Keratinocyte (primary cell): ENCODE measurements at places on chromosomes 6 and 20.

- DNase-seq: no peak
These were observed 488.4 kb upstream of the MMS22L start for GRCh38 chr6:97771372-97771771.

DNA sequence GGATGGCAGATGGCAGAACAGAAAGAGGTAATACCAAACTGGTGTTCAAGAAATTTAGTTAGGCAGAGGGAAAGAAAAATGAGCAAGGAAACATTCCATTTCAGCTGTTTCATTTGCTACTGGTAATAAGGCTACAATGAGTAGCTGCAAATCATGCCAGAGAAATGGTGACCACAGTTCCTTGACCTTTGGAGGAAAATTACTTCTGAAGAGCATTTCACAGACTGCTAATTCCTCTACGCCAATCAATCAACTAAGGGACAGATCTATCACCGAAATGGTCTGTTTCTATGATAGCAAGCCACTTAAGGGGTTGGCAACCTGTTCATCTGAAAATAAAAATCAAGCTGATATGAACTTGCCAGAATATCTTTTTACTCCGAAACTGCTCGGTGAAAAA, 119.5 kb downstream of the PTPRK start:
- DNase-seq: no peak

GRCh38 chr6:162773996-162774395, 46.2 kb downstream of the PACRG start:
- no peak for DNase-seq

GRCh38 chr6:12504325-12504966, 212.1 kb upstream of the PHACTR1 start:
- DNase-seq: no peak

GRCh38 chr6:29399525-29399924, 4.1 kb downstream of the OR12D2 start:
- DNase-seq: no peak

DNA sequence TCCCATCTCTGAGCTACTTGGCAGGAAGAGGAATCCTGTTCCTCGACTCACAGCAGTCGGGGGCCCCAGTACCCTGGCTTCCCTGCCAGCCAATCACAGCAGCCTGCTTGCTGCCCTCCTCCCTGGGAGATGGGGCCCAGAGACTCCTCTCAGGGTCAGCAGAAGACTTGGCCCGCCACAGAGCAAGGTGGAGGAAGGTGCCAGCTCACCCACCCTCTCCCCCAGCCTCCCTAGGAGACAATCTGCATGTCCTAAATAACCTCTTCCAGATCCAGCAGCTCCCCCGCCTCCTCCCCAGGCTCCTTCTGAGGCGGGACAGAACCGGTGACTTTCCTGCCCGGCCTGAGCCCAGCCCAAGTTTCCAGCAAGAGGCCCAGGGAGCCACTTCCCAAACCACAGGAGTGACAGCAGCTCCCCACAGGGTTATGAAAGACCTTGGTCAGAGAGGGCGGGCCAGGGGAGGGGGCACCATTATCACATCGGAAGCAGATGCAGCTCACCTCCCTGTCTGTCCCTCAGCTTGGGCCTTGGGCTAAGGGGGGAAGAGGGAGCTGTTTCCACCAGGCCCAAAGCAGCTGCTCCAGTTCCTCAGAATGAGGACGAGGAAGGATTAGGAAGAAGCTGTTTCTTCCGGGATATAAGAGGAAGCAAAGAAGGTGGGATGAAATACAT, 2.3 kb downstream of the CCND3 start:
- no peak for DNase-seq

GRCh38 chr6:89596484-89596883, 42.1 kb downstream of the LYRM2 start:
- DNase-seq: no peak

- DNase-seq: no peak
These were observed 10.2 kb downstream of the SLC22A1 start for GRCh38 chr6:160131636-160132296.

DNA sequence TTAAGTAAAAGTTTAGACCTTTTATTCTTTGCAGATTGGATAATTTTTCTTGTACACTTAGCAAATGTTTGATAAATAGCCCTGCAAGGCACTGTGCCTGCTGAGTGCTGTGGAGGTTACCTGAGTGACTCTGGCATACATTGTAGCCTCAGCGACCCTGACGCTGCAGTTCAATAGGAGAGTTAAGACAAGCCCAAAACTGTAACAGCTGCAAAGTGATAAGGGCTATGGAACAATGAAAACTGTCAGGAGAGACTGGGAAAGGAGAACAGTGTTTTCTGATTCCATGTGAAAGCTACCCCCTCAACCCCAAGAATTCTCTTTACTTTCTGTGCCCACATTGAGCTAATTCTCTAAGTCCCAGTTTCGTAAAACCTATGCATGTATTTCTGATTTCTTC, 22.2 kb downstream of the HIVEP1 start:
- DNase-seq: no peak

DNA sequence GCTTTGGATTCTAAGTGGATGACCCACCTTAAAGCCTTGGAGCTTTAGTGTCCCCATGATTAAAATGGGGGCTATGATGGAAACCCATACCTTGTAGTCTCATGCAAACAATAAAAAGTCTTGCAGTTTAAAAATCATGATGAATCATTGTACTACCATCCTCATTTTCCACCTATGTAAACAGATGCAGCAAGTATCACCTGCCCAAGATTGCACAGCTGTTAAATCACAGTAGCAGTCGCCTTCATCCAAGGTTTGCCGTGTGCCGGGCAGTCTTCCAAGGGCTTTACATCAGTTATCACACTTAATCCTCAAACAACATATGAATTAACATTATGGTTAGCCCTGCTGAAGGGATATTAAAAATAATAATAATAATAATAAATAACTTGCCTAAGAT, 210.3 kb downstream of the FOXA2 start:
- no peak for DNase-seq

- DNase-seq: no peak
These were observed 197.3 kb downstream of the NRN1 start for GRCh38 chr6:5809450-5809849.

DNA sequence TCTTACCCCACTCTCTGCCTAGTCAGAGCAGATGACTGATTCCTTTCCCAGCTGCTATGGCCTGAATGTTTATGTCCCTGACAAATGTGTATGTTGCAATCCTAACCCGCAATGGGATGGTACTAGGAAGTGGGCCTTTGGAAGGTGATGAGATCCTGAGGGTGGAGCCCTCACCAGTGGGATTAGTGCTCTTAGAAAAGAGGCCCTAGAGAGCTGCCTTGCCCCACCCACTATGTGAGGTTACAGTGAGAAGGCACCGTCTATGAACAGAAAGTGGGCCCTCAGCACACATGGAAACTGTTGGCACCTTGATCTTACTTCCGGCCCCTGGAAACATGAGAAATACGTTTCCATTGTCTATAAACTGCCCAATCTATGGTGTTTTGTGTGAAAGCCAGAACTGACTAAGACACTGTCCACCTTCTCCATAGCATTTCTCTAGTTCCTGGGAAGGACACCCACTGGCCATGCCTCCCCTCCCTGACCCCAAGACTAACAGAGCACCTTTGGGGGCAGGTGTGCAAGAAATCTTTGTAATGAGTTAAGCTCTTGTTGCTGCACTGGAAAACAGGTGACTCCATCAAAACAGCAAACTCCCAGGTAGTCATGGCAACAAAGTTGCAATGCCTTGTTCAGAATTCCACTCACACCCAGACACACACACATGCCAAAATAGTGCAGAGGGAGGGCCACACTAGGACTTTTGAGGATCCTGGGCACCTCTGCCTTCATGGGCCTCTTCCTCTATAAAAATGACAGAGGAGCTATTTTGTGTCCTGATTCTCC, 16.2 kb downstream of the GABRR2 start:
- DNase-seq: no peak

- no peak for DNase-seq
These were observed 494.2 kb upstream of the JARID2 start for GRCh38 chr6:14751645-14752175.

- DNase-seq: peak; percentile 59
These were observed 121.1 kb downstream of the TRIM27 start for GRCh38 chr6:28802417-28803336.

GRCh38 chr6:157800420-157801237, 22.4 kb upstream of the SNX9 start:
- DNase-seq: no peak

DNA sequence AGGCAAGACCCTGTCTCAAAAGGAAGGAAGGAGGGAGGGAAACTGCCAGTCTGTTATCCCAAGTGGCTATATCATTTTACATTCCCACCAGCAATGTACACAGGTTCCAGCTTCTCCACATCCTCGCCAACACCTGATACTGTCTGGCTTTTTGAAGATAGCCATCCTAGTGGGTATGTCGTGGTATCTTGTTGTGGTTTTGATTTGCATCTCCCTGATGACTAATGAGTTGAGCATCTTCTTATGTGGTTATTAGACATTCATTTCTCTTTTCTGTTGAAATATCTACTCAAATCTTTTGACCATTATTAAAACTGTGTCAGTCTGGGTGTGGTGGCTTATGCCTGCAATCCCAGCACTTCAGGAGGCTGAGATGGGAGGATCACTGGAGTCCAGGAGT, 47.9 kb upstream of the ARID1B start:
- peak; percentile 65 for DNase-seq

DNA sequence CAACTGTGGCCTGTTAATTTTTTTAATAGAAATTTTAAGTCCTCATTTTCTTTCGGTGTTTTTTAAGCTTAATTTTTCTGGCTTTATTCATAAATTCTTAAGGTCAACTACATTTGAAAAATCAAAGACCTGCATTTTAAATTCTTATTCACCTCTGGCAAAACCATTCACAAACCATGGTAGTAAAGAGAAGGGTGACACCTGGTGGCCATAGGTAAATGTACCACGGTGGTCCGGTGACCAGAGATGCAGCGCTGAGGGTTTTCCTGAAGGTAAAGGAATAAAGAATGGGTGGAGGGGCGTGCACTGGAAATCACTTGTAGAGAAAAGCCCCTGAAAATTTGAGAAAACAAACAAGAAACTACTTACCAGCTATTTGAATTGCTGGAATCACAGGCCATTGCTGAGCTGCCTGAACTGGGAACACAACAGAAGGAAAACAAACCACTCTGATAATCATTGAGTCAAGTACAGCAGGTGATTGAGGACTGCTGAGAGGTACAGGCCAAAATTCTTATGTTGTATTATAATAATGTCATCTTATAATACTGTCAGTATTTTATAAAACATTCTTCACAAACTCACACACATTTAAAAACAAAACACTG, 10.1 kb downstream of the HFE start:
- no peak for DNase-seq

DNA sequence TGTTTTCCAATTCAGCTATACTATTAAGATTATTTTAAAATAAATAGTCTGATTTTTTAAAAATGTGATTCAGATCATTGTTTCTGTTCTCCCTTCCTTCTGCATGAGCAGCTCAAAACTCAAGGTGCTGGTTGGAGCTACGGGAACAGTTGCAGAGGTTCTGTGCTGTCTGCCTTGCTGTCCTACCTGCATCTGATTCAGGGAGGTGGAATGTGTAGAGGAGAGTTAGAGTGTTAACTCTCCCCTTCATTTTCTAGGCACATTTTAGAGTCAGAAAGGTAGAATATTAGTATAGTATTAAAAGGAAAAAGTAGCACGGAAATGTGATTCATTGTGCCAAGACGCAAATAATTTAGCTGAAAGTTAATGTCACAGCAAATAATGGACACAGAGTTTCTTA, 188.1 kb upstream of the SLC35B3 start:
- DNase-seq: no peak

DNA sequence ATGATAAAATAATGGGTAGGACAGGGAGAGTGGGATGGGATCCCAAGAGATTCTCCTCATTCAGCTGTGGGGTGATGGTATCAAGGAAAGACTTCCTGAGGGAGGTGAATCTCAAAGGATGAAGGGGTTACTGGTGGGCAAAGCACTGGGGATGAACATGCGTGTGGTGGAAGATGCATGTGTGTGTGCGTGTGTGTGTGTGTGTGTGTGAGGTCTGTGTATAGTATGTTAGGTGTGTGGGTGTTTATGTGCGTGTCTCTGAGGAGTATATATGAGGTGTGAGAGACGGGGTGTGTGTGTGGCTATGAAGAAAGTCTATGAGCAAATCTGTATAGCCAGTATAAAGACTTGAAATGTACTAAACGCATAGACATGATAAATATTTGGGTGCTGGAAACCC, 220.0 kb upstream of the MYLIP start:
- no peak for DNase-seq

- DNase-seq: no peak
These were observed 29.6 kb downstream of the TAB2 start for GRCh38 chr6:149347067-149347466.

DNA sequence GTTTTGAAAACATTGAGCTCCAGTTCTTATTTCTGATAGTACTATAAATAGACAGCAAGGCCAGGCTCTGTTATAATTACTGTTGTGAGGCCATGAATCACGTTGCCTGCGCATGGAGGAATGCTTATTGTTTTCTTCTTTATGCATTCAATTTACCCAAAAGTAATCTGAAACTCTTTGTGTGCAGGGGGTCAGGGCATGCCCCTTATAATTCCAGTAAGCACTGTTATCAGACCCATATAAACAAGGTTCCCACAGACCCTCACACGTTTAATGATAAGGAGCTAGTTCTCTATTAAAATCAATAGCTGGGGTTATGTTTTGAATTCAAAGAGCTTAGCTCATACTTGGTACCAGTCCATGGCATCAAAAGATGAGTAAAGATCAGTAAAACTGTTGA, 174.8 kb upstream of the ARG1 start:
- no peak for DNase-seq

DNA sequence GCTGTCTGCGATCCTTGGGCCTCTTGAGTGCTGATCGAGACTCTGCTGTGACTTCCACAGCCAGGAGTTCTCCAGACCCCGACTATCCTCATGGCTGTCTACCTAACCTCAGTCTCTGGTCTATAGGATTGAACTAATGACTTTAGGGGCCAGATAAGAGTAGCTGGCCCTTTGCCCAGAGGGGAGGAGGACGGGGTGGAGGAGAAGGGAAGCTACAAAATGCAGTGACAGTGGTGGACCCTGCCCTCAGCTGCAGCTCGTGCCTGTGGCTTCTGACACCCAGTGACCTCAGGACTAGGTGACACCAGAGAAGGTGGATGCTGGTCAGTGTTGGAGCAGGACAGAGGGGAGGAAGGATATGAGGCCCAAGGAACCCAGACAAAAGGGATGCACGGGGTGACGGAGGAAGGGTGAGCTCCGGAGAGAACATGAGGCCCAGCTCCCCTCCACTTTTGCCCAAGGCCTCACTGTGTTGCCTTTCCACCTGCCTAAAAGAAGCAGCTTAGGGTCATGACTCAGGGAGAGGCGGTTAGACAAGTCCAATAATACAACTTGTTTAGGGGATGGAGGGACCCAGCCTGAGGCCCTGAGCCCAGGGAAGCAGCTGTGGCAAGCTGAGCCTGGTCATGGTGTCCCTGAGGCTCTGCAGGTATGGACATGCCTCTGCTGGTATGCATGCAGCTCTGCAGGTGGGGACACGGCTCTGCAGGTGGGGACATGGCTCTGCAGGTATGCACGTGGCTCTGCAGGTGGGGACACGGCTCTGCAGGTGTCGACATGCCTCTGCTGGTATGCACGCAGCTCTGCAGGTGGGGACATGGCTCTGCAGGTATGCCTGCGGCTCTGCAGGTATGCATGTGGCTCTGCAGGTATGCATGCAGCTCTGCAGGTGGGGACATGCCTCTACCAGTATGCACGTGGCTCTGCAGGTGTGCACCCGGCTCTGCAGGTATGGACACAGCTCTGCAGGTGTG, 67.7 kb downstream of the SYNJ2 start:
- DNase-seq: peak; percentile 96
